ENCODE measurements at places on chromosomes 7 and 10.

- no peak for DNase-seq
Observed at GRCh38 chr10:60677531-60678129, 100.6 kb upstream of the CDK1 start.

- no peak for DNase-seq
Observed at GRCh38 chr10:76329891-76330575, 898.6 kb downstream of the LRMDA start.

GRCh38 chr7:30429156-30429530, 49.4 kb downstream of the NOD1 start:
- DNase-seq = no peak

- DNase-seq = no peak
Observed at GRCh38 chr7:118644346-118644745, 419.8 kb downstream of the ANKRD7 start.

DNA sequence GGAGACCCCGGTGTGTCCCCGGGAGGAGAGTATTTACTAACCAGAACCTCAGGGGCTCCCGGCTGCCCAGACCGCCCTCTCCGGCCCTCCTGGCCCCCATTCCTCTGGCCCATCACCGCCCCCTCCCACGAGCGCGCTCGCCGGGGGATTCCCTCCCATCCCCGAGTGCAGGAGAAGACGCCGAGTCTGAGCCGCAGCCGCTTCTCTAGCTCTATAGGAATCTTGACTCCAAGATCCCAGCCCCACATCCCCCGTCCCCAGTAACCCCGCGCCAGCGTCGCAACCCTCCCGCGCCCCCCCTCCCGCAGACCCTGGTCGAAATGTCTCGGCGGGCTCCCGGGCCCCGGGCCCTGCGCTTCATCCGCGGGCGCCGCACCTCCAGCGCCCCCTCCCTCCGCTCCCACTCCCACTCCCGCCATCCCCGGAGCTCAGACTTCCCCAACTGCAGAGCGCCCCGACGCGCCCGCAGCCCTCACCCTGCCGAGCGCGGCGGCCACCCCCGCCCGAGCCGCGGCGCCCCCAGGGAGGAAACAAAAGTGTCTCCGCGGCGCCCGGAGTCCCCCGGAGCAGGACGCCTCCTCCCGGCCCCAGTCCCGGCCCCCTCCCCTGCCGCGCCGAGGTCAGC, 541 bp downstream of the ELMO1 start:
- DNase-seq = no peak

DNA sequence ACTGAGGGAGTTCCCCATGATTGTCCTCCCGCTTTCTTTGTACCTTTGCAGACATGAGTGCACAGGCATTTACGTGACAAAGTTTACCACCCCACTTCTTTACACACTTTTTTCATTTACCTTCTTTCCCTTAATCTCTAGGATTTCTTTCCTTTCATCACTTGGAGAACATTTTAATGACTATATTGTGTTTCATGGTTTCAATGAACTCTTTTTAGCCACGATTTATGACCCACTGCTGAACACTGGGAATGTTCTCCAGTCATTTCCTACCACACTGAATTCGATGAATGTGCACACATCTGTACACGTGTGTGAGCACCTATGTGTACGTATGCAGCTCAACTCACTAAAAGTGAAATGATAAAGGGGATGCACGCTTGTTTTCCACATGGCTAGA, 371.7 kb upstream of the IGFBP3 start:
- DNase-seq = no peak

- peak; percentile 55 for DNase-seq
Observed at GRCh38 chr7:7895754-7896153, 72.8 kb upstream of the GLCCI1 start.

- DNase-seq = no peak
Observed at GRCh38 chr10:58820861-58821751, 308.4 kb downstream of the BICC1 start.

DNA sequence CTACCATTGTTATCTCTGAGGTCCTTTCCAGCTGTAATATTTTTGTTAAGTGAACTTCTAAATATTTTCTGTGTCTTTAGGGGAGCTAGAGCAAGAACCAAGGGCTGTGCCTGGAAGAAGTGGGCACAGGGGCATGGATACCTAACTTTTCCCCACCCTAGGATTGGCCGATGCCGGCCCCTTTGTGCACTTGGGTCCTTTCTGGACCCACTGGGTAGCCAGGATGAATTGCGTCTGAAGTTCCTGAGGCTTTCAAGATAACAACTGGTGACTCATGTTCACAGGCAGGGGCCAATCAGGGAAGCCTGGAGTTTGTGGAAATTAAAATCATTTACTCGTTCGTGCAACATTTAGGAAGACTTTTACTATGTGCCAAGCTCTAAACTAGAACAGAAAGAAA, 758 bp downstream of the DPCD start:
- no peak for DNase-seq

- DNase-seq = no peak
Observed at GRCh38 chr10:94366382-94366781, 3.6 kb upstream of the NOC3L start.

DNA sequence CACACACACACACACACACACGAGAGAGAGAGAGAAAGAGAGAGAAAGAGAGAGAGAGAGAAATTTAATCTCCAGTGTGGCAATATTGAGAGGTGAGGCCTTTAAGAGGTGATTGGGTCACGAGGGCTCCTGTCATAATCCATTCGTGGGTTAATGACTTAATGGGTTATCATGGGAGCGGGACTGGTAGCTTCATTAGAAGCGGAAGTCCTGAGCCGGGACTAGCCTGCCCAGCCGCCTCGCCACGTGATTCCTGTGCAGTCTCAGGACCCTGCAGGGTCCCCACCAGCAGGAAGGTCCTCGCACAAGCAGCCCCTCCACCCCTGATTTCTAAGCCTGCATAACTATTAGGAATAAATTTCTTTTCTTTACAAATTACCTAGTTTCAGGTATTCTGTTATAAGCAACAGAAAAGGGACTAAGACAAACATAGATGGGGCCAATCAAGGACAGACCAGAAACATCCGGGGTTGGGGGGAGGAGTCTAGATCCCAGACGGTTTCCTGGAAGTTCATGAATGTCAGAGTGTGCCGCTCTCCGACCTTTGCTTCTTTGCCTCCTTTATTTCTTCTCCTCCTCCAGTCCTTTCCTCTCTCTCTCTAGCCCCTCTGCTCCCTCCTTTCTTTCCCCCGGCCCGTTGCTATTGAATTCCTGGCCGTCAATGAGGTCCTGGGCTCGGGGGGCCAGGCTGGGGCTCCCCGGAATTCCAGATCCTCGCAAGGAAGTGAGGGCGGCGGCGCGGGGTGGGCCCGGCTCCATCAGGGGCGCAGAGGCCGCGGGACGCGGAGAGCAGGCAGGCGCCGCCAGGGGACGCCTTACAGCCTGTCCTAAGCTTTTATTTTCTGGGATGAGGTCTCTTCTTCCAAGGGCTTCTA, 146.8 kb downstream of the CYP26A1 start:
- no peak for DNase-seq

- DNase-seq = no peak
Observed at GRCh38 chr10:71971311-71971731, 7.1 kb downstream of the CHST3 start.

DNA sequence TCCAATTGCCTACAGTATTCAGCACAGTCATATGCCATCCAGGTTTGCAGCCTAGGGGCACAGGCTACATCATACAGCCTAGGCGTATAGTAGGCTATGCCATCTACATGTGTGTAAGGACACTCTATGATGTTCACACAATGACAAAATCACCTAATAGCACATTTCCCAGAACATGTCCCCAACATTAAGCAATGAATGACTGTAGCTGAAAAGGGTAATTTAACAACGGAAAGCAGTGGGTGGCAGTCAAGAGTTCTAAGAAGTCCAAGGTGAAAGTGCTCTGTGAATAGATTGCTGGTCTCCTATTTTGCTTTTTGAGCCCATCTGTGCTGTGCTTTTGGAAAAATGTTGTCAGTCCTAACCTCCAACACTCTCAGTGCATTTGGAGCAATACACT, 162.6 kb downstream of the KLF6 start:
- no peak for DNase-seq

DNA sequence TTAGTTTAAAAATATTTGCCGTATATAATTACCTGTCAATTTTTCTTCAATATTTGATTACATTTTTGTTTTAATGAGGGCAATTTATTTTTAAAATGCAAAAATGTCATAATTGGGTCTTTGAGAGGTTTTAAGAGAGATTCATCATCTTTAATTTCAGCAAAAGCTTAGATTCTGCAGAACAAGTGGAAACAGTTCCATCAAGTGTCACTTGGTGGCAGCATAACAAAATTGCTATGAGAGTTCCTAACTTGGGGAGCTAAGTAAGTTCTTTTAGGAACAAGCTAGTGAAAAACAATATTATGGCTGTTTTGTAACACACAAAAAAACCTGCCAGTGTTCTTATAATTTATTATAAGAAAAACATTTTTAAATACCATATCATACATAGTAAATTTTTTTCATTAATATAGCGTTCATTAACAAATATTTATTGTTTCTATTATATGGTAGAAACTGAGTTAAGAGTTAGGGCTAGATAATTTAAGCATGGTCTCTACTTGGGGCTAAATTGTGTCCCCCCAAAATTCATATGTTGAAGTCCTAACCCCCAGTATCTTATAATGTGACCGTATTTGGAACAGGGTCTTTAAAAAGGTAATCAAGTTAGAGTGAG, 155.2 kb downstream of the MAGI2 start:
- DNase-seq = peak; percentile 43

DNA sequence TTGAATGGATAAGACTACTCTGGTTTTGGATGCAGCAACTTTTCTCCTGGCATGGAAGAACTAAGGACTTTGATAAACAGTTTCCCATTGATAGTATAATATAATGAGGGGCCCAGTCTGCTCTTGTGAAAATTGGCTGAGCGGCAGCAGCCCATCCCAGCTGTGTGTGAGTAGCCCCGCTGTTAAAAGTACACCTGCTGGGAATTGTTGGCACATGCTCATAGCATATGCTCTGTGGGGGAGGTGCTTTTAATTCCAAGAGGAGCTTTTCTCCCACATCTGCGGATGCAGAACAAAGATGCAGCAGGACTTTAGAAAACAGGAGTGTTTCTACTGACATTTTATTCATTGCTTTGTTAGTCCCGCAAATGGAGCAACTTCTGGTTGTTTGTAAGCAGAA, 19.0 kb downstream of the SRI start:
- DNase-seq = peak; percentile 81

- DNase-seq = no peak
Observed at GRCh38 chr10:31698181-31698830, 230.3 kb downstream of the ARHGAP12 start.

DNA sequence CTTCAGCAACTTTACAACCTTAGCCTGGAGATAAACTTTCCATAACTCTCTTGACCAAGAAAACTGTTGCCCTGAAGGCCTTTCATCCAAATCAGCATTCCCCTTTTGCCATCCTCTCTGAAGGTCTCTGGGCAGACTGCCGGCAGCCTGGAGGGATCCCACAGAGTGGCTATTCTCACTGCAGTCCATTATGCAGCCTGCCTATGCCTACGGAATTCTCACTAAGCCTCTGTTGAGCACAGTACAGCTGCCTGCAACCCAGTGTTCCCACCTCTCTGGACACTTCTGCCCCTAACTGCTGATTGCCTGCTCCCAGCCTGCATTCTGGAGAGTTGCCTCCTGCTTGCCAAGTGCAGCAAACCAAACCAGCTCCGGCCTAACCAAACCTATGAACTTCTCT, 548.9 kb upstream of the STEAP1 start:
- DNase-seq = no peak

- DNase-seq = no peak
Observed at GRCh38 chr7:120014925-120015465, 258.0 kb upstream of the KCND2 start.

GRCh38 chr10:14371581-14371980, 40.9 kb upstream of the FRMD4A start:
- DNase-seq = no peak

DNA sequence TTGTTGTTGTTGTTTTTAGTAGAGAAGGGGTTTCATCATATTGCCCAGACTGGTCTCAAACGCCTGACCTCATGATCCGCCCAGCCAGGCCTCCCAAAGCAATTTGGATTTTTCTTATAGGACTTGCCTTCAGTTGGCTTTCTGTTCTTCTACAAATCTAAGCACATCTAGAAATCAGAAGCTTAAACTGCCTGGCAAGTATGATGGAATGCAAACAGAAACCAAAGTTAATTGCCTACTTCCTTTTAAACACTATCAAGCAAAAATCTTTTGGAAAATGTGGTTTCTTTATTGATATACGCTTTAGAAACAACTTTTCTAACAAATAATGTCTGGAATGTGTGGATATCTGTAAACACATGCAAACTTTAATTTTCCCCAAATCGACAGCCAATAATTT, 64.9 kb downstream of the USP6NL start:
- DNase-seq = no peak

GRCh38 chr7:87028636-87029035, 30.8 kb downstream of the ELAPOR2 start:
- DNase-seq = no peak

DNA sequence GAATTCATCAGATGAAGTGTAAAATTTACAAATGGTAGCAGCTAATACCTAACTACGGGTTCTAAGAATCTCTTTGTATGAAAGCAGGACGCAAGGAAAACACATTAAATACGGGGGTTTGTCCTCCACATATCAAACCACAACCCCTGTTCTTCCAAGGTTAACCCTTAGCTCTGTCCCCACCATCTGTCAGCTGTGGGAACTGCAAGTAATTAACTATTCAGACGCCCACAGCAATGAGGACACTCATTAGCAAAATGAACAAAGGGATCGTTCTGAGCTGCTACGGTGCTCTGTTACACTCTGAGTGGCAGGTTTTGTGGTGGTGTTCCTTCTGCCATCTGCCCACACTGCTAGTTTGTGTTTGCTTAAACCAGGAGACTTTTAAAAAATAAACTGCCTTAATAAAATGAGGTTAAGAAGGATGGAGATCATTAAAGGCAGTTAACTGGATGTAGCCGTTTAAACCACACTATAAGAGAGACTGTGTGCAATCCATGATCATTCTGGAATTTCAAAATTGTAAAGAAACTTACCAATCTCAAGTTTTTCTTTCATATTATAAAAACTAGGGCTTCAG, 51.4 kb downstream of the C10orf67 start:
- DNase-seq = peak; percentile 56

GRCh38 chr10:71094712-71095390, 117.5 kb upstream of the UNC5B start:
- DNase-seq = no peak

DNA sequence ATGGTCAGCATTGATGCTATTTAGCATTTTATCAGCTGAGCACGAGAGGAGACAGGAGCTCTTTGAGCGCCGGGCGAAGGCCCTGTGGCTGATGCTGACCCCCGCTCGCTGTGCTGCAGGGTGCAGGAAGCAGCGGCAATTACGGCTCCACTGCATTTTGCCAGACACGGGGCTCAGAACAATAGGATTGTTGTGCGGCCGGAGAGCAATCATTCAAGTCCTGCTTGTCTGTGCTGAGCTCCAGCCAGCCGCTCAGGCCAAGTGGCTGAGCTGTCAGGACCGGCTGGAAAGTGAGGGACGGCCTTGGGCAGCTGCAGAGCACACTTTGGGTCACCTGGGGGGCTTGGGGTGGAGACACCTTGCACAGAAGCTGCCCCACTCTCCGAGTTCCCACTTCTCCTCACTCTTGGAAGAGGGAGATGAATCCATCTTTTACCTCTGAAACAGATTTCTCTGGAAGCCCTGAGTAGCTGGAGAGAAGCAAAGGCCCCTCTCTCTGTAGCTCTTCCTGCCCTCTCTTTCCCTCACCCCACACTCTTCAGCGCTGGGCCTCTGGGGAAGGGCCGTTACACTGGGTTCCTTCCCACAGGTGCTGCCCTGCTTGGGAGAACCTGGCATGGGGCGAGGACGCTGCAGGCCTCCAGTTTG, 17.3 kb upstream of the ADARB2 start:
- DNase-seq = no peak

GRCh38 chr10:129809841-129810240, 154.2 kb downstream of the EBF3 start:
- no peak for DNase-seq
